ENCODE measurements at places on chromosomes 1 and 21.
A peak's percentile ranks its signal among the peaks of the same experiment; 100 is the strongest.

DNA sequence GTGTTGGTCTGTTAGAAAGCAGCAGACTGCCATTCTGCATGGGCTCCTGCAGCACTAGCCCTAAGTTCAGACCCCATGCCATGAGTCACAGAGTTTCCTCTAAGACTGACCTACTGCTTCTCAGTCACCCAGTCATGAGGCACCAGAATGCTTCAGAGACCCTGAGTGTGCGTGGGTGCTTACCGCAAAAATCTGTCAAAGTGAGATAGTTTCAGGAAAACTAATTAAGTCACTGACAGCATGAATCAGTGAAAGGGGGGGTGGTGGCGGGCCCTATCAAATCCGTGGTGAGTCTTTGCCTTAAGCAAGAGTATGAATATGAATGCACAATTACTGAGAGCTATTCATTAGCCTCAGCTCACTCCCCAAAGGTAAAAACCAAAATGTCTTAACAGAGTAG, 98.1 kb downstream of the KCTD3 start:
- DNase-seq, result peak; percentile 15

DNA sequence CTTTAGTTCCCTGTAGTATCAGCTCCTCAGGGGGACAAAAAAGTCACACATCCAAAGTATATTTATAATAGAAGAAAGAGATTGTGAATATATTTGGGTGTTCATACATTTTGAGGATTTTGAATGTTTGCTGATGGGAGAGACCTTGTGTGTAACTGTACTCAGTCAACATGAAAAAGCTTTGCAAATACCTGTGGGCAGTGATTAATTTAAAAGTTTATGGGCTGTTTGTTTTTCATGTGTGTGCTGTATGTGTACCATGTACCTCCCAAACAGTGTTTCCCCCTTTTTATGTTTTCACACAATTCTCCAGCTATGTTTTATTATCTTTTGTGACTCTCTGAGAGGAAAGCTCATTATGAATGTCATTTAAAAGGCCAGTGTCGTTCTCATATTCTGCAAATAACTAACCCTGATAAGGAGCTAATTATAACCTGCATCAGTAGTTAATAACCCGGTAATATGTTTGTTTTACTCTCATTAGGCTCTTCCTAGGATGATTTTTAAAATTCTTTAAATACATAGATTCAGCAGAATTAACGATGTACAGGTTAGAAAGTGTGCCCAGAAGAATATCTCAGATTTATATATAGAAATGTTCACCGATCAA, 271.5 kb downstream of the NFIA start:
- DNase-seq, result no peak

DNA sequence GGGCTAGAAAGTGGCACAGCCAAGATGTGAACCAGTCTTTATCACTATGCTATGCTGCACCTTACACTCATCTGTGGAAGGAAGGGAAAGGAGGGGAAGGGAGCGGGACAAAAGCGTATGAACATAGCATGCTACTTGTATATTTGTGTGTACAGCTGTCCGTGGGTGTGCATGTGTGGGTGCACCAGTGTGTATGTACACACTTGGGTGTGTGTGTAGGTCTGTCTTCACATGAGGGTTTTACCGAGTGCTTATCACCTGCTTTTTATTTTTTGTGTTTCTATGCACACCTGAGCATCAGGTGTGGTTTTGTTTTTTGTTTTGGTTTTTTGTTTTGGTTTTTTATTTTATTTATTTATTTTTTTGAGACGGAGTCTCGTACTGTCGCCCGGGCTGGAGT, 255.7 kb downstream of the RRAGC start:
- no peak for DNase-seq

GRCh38 chr1:94989911-94990473, 63.1 kb upstream of the CNN3 start:
- no peak for DNase-seq

GRCh38 chr1:47483651-47484050, 45.8 kb downstream of the FOXD2 start:
- no peak for DNase-seq

- no peak for DNase-seq
Measured at GRCh38 chr1:15020943-15021745, 132.4 kb upstream of the TMEM51 start.

- no peak for DNase-seq
Measured at GRCh38 chr1:198986036-198986435, 347.2 kb downstream of the PTPRC start.

GRCh38 chr1:26723013-26723991, 27.5 kb downstream of the ARID1A start:
- DNase-seq, result peak; percentile 97

GRCh38 chr1:63915121-63915520, 141.3 kb downstream of the ROR1 start:
- DNase-seq, result peak; percentile 34

DNA sequence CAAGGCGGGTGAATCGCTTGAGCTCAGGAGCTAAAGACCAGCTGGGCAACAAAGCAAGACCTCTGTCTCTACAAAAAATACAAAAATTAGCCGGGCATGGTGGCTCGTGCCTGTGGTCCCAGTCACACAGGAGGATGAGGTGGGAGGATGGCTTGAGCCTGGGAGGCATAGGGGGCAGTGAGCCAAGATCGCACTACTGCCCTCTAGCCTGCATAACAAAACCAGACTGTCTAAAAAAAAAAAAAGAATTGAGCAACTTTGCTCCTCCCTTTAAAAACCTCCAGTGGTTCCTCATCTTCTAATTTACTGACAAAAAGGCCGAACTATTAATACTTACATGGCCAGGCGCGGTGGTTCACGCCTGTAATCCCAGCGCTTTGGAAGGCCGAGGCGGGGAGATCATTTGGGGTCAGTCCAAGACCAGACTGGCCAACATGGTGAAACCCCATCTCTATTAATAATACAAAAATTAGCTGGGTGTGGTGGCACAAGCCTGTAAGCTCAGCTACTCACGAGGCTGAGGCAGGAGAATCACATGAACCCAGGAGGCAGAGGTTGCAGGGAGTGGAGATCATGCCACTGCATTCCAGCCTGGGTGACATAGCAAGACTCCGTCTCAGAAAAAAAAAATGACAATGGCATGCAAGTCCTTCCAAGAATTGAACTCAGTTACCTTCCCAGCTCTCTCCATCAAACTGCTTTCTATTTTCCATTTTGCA, 4.4 kb downstream of the ACBD3 start:
- peak; percentile 41 for DNase-seq

DNA sequence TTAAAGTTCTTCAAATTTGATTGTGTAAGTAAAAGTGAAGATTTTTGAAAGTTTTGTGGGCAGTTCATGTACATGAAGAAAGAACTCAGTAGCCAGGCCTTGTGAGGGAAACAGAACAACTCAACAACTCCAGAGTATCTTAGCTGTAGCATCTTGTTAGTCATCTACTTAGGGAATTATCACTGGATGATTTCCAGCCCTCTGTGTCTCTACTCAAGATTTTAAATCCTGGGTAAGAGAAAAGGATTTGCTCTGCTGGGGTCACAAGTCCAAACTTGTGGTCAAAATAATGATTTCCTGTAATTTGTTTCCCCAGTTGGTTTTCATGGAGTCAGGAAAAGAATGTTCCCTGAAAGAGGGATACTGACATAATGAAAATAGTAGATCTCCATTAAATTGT, 8.2 kb downstream of the OR10T2 start:
- DNase-seq, result no peak

- DNase-seq, result no peak
Measured at GRCh38 chr1:218468711-218469110, 123.6 kb downstream of the TGFB2 start.

DNA sequence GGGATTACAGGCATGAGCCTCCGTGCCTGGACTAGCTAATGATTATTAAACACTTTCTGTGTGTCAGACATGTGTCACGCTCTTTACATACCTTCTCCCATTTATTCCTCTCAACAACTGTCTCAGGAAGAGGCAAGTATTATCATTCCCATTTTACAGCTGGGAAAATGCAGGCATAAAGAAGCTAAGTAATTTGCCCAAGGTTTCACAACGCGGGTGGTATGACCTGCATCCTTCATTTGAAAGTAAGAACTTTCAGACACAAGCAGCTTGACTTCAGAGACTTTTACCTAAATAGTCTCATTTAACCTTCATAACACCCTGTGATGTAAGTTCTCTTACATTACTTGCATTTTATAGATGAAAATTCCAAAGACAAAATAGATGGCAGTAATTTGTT, 1.0 kb upstream of the ZSCAN20 start:
- no peak for DNase-seq

DNA sequence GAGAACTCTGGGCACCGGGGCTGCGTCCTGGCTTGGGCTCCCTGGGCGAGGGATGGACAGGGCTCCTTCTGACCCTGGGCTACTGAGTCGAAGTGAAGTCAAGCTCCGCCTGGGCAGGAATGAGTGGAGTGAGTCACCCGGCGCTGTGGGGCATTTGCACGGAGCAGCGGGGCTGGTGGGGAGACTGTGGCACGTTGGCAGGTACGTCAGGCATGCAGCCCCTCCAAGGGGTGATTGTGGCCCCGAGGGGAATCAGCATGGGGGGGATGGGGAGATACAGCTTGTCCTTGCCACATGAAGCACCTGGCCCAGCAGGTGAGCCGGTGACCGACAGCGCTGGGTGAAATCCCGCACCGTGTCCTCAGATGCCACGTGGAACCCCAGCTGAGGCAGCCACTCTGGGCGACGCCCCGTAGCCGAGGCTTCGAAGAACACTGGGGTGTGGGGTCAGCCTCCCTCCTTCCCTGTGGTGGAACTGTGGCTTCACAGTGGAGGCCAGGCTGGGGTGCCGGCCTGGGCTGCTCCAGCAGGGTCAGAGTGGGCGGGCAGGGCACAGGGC, 62.3 kb downstream of the COL18A1 start:
- DNase-seq, result no peak

- no peak for DNase-seq
Measured at GRCh38 chr1:87279536-87279875, 49.2 kb upstream of the LMO4 start.

DNA sequence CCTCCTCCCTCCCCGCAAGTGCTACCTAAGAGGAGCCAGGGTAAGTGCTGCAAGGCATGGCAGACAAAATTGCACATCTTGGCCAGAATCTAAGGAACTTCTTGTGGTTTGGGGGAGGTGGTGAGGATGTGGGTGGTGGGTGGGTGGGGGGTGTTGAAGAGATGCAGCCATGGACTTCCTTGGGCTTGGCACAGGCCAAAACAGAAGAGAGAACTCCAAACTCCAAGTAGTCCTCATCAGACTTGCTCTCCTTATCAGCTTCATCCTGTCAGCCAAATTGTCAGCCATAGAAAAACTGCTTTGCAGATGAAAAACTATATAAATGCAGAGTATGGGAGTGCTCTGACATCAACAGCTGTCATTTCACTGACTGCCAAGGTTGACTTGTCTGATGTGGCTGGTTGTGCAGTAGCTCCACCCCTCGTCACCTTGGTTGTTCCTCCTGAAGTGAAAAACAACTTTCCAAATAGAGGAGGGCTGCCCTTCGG, 7.1 kb downstream of the AMIGO1 start:
- no peak for DNase-seq

GRCh38 chr1:187091666-187092065, 262.9 kb downstream of the PLA2G4A start:
- DNase-seq, result peak; percentile 5

DNA sequence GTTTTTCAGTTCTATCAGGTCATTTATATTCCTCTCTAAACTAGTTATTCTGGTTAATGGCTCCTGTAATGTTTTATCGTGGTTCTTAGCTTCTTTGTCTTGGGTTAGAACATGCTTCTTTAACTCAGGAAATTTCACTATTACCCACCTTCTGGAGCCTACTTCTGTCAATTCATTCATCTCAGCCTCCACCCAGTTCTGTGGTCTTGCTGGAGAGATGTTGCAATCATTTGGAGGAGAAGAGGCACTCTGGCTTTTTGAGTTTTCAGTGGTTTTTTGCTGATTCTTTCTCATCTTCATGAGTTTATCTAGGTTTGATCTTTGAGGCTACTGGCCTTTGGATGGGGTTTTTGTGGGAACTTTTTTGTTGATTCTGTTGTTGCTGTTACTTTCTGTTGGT, 213.0 kb downstream of the BRINP2 start:
- peak; percentile 7 for DNase-seq

- DNase-seq, result no peak
Measured at GRCh38 chr1:41633764-41634163, 149.3 kb upstream of the EDN2 start.

GRCh38 chr1:85322655-85323054, 46.2 kb upstream of the BCL10 start:
- DNase-seq, result no peak

- peak; percentile 53 for DNase-seq
Measured at GRCh38 chr1:96962751-96963211, 241.2 kb downstream of the PTBP2 start.
